ENCODE measurements at places on chromosomes 4 and X. TPM values are rescaled to one million over a fixed set of nuclear protein-coding genes. Genes with fewer than 3 reads are reported as not detected.

The MFAP3L gene
- 6.9 TPM for total RNA-seq

DNA sequence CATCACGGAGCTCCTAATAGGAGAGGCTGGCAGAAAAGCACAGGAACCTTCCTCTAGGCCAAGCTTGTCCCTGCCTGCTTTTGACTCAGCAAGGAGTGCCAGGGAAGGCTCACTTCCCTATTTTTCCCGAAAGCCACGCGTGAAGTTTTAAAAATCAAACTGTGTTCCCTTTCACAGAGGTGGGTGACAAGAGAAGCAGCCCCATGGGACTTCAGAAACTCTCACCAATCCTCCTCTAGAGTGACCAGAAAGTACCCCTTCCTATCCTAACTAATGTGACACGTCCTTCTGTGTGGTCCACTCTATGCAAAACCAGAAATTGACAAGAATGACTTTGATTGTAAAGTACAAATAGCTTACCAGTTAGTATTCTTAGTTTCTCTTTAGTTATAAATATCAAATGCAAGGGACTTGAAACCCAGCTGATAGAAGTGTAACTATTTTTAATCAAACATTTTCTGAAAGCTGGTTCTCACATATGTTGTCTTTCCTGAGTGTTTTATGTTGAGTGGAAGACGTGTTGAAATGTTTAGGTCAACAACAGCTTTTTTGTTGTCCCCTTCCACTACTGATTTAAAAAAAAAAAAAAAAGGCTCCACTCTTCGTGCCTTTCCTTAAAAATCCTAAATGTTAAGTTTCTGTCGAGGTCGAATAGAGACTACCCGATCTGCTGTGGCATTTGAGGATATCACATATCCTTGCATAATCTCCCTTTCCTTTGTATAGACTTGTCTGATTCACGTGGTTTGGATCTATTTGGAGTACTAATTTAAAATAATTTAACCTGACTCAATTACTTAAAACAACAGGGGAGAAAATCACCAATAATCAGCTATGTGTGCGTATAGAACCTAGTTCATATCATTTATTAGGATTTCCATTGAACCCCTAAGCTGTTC lies 42.1 kb downstream of the NFKB1 start:
- DNase-seq: no peak

DNA sequence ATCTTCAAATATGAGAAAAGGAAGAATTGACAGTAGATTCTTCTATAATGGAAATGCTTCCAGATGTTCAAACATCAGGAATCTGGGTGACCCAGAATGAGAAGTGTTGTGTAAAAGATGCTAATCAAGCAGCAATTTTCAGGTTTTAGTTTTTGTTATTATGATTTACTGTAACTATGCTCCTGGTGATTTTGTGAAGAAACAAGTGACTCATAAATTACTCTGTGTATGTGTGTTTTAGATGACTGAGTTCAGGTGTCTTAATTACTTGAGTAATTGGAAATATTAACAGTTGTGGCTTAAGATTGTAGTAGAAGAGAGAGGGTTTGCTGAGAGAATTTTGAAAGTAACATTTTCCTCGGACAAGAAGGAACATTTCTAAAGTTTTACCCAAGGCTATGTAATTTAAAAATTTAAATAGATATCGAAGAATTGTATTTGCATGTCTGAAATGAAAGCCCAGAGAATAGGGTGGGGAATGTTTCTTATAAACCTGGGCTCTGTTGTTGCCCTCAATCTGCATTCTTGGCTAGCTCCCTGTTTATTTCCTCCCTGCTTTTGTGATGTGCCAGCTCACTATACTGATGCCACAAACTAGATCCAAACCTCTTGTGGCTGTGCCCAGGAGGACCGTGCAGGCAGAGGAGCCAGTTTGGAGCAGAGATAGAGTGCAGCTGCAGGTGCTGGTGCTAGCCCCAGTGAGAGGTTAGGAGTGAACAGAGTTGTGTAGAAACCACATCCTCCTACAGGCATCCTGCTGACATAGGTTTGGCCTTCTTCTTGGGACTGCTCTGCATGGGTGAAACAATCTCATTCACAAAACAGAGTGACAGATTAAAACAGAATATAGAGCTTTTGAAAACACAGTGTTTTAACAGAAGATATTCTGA lies 25.4 kb upstream of the TNIP3 start:
- no peak for DNase-seq

DNA sequence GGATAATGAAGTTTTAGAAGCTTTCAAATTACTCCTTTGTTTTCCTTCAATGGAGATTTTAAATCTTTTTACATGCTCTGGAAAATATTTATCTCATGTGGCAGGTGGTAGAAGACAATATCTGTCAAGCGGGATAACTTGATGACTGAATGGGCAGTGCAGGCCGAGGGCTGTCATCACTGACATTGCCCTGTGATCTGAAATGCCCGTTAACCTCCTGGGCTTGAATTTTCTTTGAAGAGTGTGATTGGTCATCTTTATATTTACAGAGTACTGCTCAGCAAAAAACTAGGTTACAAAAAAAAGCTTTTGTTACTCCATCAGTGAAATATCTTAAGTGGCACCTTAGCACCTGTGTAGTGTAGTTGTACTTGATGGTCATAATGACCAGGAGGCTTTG lies 147.5 kb downstream of the GATB start:
- DNase-seq: no peak

DNA sequence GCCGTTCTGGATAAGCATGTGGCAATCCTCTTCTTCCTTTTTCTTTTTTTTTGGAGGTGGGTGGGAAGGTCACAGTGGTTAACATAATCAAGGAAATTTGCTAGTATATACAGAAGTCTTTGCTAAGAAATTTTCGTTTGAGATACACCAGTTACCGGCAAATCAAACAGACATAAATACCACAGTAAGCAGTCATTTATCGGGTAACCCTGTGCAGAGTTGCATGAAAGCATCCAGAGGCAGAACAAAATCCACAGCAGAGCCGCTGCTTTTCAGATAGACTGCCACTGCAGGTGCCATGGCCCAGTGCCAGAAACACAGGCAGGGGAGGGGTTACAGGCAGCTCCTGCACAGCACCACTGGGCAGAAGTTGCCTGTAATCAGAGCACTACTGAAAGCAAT lies 179.1 kb upstream of the MAB21L2 start:
- no peak for DNase-seq

DNA sequence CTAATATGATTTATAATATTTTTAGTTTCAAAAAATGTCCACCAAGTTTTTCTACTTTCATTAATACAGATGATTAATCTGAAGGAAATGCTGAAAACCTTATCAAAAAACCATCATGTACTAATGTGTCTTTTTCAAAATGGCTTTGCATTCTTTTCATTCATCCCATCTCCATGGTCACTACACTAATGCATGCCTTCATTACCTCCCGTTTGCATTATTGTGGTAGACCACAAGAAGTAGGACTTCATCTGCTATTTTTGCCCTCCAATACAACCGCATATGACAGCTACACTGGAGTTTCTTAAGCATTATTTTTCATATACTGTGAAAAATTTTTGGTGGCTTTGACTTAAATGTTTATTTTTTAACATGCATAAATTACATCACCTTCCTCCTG lies 37.9 kb upstream of the FSTL5 start:
- no peak for DNase-seq

DNA sequence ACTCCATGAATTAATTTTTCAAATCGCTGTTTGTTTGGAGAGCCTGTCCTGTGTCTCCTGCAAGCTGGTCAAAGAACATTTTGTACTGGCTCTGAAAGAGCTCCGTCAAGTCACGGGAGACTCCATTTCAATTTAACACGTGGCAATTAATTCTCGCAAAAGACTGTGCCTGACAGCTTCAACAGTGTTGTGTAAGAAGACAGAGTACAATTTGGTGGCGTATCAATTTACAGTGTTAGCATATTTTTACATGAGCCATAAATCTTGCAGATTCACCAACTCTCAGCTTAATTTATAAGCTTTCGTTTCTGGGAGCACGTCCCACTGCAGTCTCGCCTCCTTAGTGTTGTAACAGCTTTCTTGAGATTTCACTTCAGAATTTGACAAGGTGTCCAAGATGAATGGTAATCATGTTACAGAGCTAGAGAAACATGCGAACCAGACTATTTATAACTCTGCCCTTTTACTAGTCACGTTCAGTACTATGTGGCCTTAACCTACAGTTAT lies 70.8 kb downstream of the RWDD4 start:
- peak; percentile 85 for DNase-seq

The HADH gene
- total RNA-seq: 105 TPM

Measured in esophagus muscularis mucosa (tissue), 4 donors.